ENCODE measurements at places on chromosomes 7 and 10.
A peak's percentile ranks its signal among the peaks of the same experiment; 100 is the strongest.

GRCh38 chr7:45573204-45573603, 964 bp upstream of the ADCY1 start:
- DNase-seq = no peak

GRCh38 chr10:32970910-32971309, 12.9 kb upstream of the ITGB1 start:
- DNase-seq = no peak

DNA sequence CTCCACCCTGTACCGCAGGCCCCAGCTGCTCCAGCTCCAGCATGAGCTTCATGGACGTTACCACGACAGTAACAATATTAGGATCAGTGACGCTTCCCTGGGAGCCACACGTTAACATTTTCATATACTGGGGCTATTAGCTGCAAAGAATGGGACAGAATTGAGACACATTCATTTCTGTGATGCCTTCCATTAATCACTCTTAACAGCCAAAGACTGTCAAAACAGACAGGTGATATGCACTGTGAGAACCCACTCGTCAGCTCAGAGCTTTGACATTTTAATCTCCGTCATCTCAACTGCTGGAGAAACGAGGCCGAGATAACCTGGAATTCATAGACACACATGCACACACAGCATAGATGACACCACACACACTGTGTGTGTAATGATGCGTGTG, 408.4 kb upstream of the SHH start:
- no peak for DNase-seq

GRCh38 chr10:101609481-101609880, 21.4 kb downstream of the DPCD start:
- no peak for DNase-seq

DNA sequence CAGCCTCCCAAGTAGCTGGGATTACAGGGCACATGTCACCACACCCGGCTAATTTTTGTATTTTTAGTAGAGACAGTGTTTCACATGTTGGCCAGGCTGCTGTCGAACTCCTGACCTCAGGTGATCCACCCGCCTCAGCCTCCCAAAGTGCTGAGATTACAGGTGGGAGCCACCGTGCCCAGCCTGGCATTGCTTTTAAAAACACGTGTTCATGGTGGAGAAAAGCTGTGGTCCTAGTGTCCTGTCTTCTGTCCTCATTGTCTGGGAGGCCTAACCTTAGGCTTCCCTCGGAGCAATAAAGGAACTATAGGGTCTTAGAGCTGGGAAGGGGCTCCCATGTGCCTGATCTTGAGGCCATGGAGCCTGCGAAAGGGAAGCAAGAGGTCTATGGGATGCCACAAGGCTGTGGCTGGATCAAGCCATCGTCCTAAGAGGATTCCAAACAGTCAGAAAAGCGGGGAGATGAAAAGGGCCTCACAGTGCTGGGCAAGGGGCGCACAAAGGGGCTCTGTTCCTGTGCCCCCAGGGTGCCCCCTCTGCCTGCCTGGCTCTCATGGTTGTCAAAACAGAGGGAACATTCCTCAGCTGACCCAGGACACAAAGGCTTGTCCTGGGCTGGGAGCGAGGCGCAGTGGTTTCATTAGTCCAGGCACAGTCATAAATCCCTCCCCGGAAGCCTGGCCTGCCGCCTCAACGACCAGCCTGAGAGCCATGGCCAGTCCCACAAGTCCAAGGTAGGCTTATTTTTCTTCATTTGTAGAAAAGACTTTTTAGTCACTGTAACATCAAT, 106.6 kb upstream of the TNS3 start:
- no peak for DNase-seq

DNA sequence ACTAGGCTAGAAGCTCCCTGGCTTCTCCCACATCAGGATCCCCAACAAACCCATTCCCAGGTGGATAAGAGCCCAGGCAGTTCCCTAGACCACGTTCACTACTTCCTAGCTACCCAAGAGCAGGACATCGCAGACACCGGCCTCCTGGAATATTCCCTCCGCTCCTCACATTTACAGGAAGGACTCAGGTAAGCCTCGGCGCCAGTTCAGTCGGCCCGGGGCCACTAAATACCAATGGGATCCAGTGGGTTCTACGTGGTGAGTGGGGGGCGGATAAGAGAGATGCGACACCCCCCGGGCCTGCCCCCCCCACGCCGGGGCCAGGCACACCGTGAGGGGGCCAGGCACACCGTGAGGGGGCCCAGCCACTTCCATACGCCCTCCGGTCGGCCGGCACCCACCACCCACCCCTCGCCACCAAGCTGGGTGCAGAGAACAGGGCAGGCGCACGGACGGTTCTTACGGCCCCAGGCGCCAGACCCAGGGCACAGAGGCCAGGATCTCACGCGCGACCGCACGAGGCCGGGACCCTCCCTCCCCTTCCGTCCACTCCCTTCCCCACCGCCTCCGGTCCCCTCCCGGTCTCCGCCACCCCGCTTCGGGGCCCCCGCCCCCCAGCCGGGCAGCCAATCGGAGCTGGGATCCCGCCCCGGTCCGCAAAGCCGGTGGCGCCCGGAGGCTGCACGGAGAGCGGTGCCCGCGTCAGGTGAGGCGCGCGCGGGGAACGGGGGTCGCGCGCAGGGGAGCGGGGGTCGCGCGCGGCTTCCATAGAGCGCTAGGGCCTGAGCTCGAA, at the start of gene BLVRA:
TSS of gene BLVRA (plus strand) at position 652 of the 793 bp plus-strand sequence. CDS start 12,479 bp downstream, outside the sequence.
- DNase-seq = peak; percentile 29

- no peak for DNase-seq
Observed at GRCh38 chr10:75003891-75004290, 107.6 kb upstream of the SAMD8 start.

DNA sequence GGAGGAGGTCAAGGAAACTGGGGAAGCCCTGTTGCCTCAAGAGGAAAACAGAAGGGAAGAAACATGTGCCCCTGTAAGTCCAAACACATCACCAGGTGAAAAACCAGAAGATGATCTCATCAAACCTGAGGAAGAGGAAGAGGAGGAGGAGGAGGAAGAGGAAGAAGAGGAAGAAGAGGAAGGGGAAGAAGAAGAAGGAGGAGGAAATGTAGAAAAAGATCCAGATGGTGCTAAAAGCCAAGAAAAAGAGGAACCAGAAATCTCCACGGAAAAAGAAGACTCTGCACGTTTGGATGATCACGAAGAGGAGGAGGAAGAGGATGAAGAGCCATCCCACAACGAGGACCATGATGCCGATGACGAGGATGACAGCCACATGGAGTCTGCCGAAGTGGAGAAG, 82.7 kb upstream of the SAMD8 start:
- no peak for DNase-seq

- no peak for DNase-seq
Observed at GRCh38 chr7:150954986-150955518, 23.1 kb downstream of the KCNH2 start.

GRCh38 chr10:95416973-95417372, 126.2 kb upstream of the PDLIM1 start:
- DNase-seq = no peak

DNA sequence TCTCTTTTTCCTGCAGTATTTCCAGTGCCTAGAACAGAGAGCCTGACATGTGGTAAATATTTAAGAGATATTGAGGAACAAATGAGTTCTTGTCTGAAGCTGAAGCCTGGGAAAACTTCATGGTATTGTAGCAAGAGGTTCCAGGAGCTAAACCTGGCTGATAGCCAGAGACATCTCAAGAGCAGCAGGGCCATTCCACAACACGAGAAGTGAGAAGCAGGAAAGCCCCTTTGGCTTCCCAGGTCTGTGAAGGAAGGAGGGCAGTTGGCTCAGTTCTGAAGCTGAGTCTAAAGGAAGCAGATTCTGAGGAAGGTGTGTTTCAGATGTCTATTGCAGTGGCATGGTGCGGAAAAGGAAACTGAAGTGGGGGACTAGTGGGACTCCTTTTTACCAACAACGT, 63.8 kb upstream of the FAM204A start:
- DNase-seq = no peak

DNA sequence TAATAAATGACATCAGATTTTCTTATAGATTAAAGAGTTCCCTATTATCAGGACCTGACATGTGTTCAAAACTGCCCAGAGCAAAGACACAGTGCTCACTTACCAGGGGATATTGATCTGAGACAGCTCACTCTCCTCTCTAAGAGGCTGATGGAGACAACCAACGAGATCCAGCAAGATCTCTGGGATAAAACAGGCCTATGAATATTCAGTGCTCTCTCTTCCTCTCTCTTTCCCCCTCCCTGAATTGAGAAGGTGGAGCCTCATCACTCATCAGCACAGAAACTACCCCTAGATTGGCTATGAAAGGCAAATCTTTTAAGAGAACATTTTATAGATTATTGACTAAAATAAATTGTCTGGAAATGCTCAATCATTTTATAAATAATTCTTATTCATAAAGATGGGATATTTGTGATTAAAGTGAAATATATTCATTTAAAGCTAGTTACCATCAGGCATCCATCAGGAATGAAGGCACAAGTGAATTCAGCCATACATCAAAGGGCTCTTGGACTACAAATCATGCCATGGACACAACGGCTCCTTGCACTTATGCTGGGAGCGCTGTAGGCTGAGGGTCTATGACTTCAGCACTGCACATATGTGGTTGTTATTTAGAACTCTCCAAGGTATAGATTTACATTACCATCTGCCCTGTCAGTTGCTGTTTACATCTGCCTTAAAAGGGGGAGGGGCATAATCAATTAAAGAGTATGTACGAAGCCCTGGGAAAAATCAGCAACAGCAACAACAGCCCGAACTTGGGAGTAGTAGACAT, 3.4 kb upstream of the PPP1R17 start:
- no peak for DNase-seq

GRCh38 chr10:69232252-69232651, 12.1 kb downstream of the HKDC1 start:
- no peak for DNase-seq

GRCh38 chr7:95674101-95674500, 77.8 kb upstream of the PDK4 start:
- no peak for DNase-seq

- DNase-seq = no peak
Observed at GRCh38 chr7:98215561-98216495, 4.6 kb downstream of the BHLHA15 start.

DNA sequence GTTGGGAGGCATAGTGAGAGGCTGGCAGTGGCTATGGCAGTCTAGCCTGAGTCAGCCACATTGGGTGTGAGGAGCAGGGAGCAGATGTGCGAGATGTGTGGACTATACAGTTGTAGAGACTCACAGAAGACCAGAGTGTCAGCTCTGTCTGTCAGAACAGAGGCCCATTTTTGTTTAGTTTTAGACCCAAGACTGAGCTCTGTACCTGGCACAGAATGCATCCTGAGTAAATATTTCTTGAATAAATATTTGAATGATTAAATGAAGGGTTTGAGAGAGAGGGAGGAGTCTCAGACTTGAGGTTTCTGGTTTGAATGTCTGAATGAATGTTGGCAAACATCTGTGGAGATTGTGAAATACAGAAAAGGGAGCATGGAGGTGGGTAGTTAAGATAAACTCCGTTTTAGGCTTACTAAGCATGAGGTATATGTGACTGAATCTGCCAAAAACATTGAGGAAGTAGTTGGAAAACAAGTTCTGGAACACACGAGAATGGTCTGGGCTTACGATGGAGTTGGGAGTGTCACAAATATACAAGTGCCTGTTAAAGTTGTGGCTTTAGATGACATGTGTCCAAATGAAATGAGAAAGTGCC, 3.6 kb downstream of the SEC23IP start:
- no peak for DNase-seq

- no peak for DNase-seq
Observed at GRCh38 chr7:145123502-145123901, 287.6 kb upstream of the TPK1 start.

- no peak for DNase-seq
Observed at GRCh38 chr7:100825751-100826513, 1.4 kb downstream of the EPHB4 start.
